Activated B cell treated with CpG ODN at 0.5 μM for 24 hours (primary cell): ENCODE measurements at places on chromosomes 6 and 20.
A peak's percentile ranks its signal among the peaks of the same experiment; 100 is the strongest.

DNA sequence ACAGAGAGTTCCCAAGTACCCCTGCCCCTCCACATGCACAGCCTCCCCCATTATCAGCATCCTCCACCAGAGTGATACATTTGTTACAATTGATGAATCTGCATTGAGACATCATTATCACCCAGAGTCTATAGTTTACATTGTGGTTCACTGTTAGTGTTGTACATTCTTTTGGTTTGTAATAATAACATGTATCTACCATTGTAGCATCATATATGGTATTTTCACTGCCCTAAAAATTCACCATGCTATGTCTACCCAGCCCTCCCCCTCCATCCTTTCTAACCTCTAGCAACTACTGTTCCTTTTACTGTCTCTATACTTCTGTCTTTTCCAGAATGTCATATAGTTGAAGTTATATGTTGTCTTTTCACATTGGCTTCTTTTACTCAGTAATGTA lies 273.9 kb upstream of the RNF217 start:
- DNase-seq: no peak

DNA sequence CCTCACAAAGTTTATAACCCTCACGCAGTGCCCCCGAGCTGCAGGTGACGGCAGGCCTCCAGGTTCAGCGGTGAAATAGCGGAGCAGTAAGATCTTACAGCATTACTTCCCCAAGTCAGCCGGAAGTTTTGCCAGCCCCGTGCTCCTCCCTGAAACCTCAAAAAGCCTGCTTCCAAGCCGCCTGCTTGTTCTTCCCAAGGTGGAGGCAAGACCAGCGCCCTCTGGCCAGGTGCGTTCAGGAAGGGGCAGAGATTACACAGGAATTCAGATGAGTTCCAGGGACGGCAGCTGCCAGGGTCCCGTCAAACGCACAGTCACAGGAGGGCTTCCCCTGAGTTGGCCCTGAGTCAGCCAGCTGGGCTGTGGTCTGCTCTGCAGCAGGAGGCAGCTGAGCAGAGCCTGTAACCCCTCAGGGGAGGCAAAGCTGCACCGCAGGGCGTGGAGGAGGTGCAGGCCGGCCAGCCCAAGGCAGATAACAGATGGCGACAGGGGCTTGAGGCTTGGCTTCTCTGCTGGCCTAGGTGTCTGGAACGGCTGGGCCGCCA lies 124.1 kb upstream of the RPS6KA2 start:
- DNase-seq: peak; percentile 63

GRCh38 chr6:45951321-45952167 lies 64.1 kb downstream of the CLIC5 start:
- DNase-seq: no peak

- DNase-seq: no peak
Measured at GRCh38 chr20:39897058-39897457, 792.0 kb downstream of the MAFB start.

DNA sequence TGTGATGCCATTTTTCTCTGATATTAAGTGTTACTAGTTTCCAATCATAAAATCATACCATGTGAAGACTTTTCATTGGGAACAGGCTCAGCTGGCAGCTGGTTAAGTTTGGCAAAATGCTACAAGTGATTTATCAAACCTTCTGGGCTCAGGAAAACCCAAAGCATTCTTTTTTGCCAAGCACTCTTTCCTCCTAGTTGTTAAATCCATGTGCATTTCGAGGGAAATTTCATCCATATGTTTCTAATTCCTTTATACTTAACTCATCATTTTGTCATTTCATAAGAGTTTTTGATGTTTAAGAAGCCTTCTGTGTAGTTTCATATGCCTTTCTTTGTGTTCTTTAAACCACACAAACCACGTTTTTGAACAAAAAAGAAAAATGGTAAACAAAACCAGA lies 217.6 kb upstream of the PDE10A start:
- no peak for DNase-seq
